ENCODE measurements at places on chromosomes 11 and 22. TPM values are rescaled to one million over a fixed set of nuclear protein-coding genes. Genes with fewer than 3 reads are reported as not detected.

- DNase-seq, result no peak
Observed at GRCh38 chr22:40621309-40622151, 15.0 kb downstream of the MRTFA start.

DNA sequence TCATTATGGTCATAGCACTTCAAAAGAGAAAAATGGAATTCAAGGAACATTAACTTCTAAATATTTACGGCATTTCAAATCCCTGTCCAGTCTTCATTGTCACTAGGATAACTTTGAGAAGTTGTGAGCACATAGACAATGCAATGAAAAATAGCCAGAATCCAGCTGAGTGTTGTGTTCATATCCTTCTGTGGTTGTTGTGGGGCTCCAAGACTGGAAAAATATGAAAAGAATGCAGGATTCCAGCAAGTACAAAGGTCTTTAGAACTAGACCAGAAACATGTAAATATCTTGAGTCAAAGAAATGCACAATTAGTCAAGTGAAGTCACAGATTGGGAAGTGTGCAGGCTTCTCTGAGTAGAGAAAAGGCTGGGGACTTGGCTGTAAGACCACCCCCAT is 68.7 kb downstream of the WT1 start:
- DNase-seq, result no peak

DNA sequence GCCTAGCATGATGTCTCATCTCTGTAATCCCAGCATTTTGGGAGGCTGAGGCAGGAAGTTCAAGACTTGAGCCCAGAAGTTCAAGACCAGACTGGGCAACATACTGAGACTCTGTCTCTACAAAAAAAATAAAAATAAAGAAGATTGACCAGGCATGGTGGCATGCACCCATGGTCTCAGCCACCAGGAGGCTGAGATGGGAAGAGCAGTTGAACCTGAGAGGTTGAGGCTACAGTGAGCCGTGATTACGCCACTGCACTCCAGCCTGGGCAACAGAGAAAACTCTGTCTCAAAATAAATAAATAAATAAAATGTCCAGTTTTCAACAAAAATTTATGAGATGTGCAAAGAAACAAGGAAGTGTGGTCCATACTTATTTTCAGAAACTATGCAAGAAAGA is 28.3 kb downstream of the EFCAB6 start:
- DNase-seq, result no peak

GAB4 gene
- not detected for polyA plus RNA-seq
